ENCODE measurements at places on chromosomes 7 and 10.

DNA sequence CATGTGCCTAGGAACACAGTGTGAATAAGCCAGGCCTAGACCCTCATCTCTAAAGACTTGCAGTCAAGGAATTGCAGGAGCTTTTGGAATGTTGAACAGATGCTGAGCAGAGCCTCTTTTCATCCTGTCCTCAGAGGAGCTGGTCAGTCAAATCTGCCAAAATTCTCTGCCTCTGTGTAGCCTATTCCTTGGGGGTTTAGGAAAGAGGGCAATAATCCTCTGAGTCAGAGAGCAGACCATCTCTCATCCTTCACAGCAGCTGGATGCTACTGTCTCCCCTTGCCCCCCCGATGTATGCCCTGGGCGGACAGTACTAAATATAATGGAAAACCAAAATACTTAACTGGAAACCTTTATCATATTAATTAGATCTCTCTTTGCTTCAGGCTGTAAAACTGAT lies 52.6 kb downstream of the BICC1 start:
- DNase-seq, result no peak

DNA sequence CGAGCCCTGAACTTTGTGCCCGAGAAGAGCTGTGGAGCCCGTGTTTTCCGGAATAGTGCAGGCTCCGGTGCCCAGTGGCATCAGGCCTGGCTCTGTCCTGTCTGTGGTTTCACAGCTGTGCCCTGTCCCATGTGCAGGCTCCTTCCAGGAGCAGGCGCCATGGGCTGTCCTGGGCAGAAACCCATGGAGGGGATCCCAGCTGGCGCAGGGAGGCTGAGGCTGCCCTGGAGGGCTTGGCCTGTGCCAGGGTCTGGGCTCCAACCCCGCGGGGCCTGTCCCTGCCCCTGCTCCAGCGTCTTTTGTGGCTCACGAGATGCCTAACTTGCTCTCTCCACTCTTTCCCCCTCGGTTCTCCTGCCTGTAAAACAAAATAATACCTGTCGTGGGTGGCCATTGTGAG lies 23.3 kb upstream of the CRHR2 start:
- DNase-seq, result no peak

DNA sequence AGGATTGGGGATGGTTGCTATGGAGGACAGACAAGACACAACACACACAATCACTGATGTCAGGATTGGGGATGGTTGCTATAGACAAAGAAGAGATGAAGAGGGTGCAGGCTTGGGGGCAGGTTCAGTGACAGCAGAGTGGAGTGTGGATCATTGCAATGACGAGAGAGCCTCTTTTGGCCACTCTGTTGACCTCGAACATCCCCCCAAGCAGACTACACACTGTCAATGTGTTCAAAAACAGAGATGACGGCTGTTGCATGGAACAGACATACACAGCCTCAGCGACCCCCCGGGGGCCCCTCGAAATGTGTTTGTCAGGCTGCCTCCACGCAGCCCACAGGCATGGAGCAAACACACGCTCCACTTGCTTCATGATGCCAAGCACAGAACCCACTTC lies 133.0 kb downstream of the PTPRN2 start:
- DNase-seq, result no peak

DNA sequence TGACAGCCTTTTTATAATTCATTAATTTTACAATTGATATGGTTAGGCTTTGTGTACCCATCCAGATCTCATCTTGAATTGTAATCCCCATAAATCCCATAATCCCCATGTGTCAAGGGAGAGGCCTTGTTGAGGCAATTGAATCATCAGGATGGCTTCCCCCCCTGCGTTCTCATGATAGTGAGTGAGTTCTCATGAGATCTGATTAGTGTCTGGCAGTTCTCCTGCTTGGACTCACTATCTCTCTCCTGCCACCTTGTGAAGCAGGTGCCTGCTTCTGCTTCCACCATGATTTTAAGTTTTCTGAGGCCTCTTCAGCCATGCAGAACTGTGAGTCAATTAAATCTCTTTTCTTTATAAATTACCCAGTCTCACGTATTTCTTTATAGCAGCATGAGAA lies 165.7 kb upstream of the GNAI1 start:
- DNase-seq, result no peak

- no peak for DNase-seq
Observed at GRCh38 chr7:132035517-132036362, 479.3 kb upstream of the PODXL start.

- DNase-seq, result peak; percentile 58
Observed at GRCh38 chr7:43906331-43907010, at the start of gene URGCP. Gene URGCP (minus strand): TSS chr7:43906596. CDS start chr7:43906575, 21 bp downstream.

GRCh38 chr10:5506751-5507648 lies 7.6 kb upstream of the CALML5 start:
- no peak for DNase-seq

- no peak for DNase-seq
Observed at GRCh38 chr7:148847815-148848734, 36.0 kb downstream of the EZH2 start.

GRCh38 chr10:58651040-58651439 lies 138.4 kb downstream of the BICC1 start:
- no peak for DNase-seq

GRCh38 chr10:17685233-17685840 lies 41.4 kb downstream of the STAM start:
- DNase-seq, result no peak

DNA sequence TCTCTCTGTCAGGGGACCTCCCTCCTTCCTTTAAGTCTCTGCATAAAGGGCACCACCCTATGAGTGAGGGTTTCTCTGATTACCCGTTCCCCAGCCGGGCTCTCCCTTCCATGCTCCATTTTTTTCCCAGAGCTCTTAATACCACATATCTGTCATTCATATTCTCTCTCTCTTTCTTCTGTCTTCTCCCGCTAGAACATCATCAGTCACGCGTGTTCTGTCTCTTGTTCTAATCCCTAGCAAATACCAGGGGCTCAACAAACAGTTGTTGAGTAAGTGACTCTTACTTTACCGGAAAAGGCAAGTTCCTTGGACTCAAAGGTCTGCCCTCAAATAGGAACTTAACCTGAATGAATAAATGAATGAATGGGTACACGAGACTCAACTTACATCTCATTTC lies 68.5 kb downstream of the RSU1 start:
- no peak for DNase-seq

- no peak for DNase-seq
Observed at GRCh38 chr10:18140957-18141845, 977 bp downstream of the CACNB2 start.

GRCh38 chr7:108455998-108456677 lies at the start of gene NRCAM:
Gene NRCAM (minus strand): TSS chr7:108456436. CDS start chr7:108240064, 216,372 bp downstream.
- peak; percentile 44 for DNase-seq

DNA sequence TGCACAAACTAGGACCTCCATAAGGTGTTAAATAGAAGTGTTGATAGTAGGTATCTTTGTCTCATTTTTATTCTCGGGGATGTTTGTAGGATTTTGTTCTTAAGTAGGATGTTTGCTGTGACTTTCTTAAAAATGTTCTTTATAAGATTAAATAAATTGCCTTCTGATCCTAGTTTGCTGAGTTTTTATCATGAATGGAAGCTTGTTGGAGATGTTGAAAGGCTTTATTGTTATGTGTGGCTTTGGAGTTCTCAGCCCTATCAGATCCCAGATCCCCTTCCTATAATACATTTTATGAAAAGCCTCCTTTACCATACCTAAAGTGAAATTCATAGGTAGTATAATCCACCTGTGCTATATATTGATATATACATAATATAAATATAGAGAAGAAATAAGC lies 40.1 kb downstream of the NHLRC2 start:
- no peak for DNase-seq

GRCh38 chr10:125154529-125154928 lies 5.8 kb downstream of the CTBP2 start:
- no peak for DNase-seq

- DNase-seq, result no peak
Observed at GRCh38 chr10:67819768-67820204, 18.2 kb downstream of the DNAJC12 start.

- DNase-seq, result no peak
Observed at GRCh38 chr7:105044449-105045070, 30.6 kb downstream of the KMT2E start.

GRCh38 chr10:110009736-110010475 lies 2.1 kb downstream of the ADD3 start:
- DNase-seq, result no peak

GRCh38 chr7:4745971-4746919 lies 29.2 kb upstream of the AP5Z1 start:
- DNase-seq, result peak; percentile 83

GRCh38 chr7:41588341-41588740 lies 114.5 kb downstream of the INHBA start:
- DNase-seq, result no peak

GRCh38 chr10:120457431-120458172 lies 575 bp downstream of the PLPP4 start:
- DNase-seq, result no peak

- DNase-seq, result no peak
Observed at GRCh38 chr7:19146699-19147098, 1.5 kb upstream of the FERD3L start.

GRCh38 chr10:29991382-29991781 lies 68.0 kb downstream of the JCAD start:
- DNase-seq, result no peak

GRCh38 chr7:158765020-158765419 lies 60.4 kb upstream of the NCAPG2 start:
- no peak for DNase-seq

All from stomach (tissue), 19 donors.